ENCODE measurements at places on chromosomes 5 and 9.

DNA sequence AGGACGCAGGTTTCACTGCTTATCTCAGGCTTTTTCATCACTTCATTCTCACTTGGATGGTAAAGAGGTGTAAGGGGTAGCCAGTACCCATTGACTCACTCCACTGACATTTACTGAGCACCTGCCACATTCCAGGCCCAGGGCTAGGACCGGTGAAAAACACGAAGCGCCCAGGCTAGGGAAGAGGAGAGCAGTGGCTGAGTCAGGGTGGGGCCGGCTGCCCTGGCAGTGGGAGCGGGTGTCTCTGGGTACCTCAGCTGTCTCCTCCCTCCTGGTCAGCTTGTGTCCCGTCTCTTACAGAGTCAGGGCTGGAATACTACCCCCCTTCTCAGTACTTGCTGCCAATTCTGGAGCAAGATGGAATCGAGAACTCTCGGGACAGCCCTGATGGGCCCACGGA is 22.2 kb downstream of the LRSAM1 start:
- no peak for DNase-seq

DNA sequence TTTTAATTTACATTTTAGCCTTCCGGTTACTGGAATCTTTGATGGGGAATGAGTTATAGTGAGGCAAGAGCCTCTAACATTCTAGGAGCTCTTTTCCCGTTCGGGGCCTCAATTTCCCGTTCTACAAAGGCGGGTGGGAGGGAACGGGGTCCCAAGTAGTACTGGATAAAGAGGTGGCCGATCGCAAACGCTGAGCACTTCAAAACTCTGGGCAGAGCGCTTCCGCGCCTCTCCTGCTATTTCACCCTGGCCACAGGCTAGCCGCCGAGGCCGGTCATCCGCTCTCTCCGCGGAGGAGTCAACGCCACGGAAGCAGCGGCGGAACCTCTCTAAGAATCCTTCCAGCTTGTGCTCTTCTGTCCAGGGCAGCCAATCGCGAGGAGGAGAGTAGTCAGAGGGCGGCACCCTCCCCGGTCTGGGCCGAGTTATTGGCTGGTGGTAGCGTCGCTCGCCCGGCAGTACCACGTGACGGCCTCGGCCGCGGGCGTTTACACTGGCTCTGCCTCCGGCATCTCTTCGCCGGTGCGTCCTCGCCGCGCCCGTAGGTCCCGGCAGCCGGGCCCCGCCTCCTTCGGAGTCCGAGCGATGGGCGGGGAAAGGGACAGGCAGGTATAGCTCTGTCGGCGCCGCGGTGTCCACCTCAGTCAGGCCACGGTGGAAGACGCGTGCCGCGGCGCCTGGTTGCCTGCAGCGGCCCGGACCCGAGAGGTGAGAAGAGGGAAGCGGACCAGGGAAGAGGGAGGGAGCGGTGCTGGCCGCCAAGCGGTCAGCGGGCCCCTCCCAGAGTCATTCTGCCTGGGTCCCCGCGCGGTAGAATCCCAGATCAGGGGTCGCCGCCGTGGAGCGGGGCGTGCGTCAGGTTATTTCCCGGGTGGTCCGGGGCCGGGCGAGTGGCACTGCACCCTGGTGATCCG is at the start of gene SLC26A2:
Gene SLC26A2 (plus strand): TSS at position 487 of the 914 bp plus-strand sequence. CDS start 16,895 bp downstream, outside the sequence.
- peak; percentile 95 for DNase-seq

- DNase-seq: no peak
Observed at GRCh38 chr5:15807871-15808270, 307.9 kb downstream of the FBXL7 start.

- no peak for DNase-seq
Observed at GRCh38 chr5:55959208-55959607, 35.6 kb downstream of the IL6ST start.

DNA sequence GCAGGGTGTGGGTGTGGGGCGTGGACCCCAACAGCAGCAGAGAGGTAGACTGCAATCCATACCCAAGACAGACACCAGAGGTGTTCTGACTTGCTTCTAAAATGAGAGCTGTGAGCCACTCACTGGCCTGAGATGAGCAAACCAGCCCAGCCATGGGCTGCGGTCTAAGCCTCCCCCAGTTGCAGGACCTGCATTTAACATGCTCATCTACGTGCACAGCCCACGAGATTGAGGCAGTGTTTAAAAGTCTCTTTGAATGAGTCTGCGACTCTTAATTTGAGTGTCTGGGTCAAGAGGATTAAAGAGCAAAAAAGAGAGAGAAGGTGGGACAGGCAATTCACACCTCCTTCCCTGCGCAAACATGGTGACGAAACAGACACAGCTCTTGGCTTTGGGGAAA is 5.9 kb downstream of the SURF4 start:
- DNase-seq: no peak

DNA sequence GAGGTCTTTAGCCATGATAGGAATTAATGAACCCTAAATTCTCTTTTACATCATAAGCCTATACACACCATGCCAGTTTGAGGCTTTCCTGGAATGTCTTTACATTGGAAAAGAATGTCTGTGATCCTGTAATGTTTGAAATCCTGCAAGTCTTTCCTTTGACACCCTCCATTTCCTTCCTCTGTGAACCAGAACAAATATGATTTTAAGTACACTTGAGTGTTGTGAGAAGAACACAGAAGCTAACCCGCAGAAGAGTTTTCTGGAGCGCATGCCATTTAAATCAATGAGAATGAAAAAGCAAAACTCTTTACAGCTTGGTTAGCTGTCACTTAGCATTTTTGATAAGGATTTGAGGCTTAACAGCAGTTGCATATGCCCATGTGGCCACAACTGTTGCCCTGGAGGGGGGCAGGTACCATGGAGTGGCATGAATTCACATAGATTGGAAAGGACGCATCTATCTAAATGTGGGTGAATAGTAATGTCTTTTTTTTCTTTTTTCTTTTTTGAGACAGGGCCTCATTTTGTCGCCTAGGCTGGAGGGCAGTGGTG is 372.6 kb downstream of the KDM4C start:
- DNase-seq: no peak

GRCh38 chr5:2751592-2752021 is at the start of gene IRX2:
Gene IRX2 (minus strand): TSS chr5:2751677. CDS start chr5:2751413, 264 bp downstream.
- DNase-seq: no peak

DNA sequence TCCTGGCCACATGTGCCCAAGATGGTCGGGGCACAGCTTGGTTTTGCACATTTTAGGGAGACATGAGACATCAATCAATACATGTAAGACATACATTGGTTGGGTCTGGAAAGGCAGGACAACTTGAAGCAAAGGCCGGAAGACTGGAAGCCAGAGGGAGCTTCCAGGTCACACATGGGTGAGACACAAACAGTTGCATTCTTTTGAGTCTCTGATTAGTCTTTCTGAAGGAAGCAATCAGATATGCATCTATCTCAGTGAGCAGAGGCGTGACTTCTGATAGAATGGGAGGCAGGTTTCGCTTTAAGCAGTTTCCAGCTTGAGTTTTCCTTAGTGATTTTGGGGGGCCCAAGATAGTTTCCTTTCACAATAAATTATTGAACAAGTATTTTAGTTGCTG is 172.5 kb downstream of the RASEF start:
- DNase-seq: no peak

- DNase-seq: no peak
Observed at GRCh38 chr9:9631284-9631683, 981.5 kb downstream of the PTPRD start.

DNA sequence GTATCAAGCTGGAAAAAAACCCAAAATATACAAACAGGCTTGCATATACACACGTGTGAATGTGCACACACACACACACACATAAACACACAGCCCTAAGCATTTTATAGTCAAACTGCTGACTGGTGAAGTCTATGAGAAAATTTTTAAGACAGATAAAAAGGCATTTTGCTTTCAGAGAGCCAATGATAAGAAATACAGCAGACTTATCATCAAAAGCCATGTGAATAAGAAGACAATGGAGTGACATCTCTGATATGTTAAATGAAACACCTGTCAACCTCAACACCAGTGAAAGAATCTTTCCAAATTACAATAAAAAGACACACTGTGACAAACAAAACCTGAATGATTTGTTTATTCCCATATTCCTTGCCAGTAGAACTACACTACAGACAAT is 233.3 kb downstream of the CDH9 start:
- DNase-seq: no peak

GRCh38 chr9:137077758-137078693 is 709 bp downstream of the UAP1L1 start:
- no peak for DNase-seq

- no peak for DNase-seq
Observed at GRCh38 chr5:173631478-173631877, 15.0 kb upstream of the BOD1 start.

DNA sequence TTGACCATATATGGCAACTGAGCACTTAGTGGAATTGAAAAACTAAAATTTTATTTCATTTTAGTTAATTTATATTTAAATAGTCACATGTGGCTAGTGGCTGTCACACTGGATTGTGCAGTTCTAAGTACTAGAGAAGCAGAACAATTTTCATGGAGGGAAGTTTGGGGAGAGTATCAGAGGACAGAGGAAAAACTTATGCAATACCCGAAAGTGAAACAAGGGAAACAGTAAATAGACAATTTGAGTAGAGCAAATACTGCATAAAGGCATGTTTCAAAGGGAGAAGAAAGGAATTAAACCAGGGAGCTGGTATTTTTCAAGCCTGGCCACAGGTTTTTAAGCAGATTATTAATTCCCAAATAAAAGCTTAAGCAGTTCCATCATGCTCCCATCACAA is 590.5 kb upstream of the RORB start:
- no peak for DNase-seq

DNA sequence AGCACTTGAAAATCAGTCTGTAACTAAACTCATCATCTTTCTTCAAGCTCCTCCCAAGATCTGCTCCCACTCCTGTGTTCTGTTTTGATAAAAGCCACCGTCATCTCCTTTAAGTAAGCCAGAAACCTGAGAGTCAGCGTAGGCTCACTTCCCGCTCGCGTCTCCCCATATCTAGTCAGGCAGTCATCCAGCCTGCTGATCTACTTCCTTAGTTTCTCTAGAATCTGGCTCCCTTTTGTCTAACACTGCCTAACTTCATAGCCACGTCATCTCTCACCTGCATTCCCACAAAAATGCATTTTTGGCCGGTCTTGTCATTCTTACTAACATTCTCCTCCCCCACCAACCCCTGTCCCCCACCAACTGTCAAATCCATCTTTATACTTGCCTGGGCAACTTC is 3.0 kb upstream of the TJP2 start:
- DNase-seq: no peak

GRCh38 chr9:125145425-125145824 is 2.1 kb upstream of the SCAI start:
- DNase-seq: no peak

DNA sequence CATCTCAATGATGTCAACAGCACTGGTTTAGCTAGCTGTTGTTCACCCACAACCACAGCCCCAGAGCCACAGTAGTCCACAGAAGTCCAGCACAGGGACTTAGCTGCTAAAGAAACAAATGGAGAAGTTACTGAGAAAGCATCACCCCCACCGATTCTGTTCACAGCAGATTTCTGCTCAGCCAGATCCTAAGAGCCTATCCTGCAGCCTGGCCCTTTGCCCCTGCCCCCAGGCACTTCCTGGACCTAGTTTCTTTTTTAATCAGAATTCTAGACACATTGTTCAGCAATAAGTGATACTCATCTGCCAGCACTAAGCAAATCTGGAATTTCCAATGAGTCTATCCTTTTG is 7.4 kb downstream of the B4GALT1 start:
- DNase-seq: peak; percentile 52

DNA sequence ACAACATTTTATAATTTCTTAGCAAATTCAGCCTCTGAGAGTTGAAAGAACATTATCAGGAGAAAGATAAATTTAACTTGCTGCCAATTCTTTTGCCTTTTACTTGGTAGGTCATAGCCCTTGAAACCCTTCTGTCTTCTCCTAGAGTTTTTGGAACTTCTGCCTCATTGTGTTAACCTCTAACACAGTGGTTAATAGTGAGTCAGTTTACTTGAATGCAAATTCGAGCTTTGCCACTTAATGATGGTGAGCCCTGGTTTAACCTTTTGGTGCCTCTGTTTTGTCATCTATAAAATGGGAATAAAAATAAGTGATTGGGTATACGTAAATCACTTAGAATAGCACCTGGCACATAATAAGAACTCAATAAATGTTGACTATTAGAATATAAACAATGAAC is 1.8 kb upstream of the INIP start:
- DNase-seq: no peak

GRCh38 chr5:11594021-11594420 is 310.2 kb downstream of the CTNND2 start:
- DNase-seq: no peak

GRCh38 chr9:13860019-13860418 is 453.9 kb downstream of the NFIB start:
- no peak for DNase-seq

DNA sequence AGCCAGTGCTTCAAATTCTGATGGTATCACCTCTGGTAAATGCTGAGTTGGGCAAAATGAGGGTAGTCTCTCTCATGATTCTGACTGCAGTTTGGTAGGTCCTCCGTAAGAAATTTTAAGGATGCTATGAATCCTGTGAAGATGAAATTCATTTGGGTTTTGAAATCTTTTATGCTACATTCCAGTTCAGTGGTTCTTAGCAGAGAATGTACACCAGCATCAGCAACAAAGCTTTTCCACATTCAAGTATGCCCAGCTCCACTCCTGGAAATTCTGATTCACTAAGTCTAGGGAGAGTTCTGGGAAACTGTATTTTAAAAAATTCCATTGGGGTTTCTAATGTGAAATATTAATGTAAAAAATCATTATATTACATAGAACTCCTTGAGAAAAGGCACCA is 33.6 kb upstream of the ACOT12 start:
- DNase-seq: no peak

- DNase-seq: peak; percentile 29
Observed at GRCh38 chr9:77981332-77981731, 50.3 kb downstream of the GNAQ start.

DNA sequence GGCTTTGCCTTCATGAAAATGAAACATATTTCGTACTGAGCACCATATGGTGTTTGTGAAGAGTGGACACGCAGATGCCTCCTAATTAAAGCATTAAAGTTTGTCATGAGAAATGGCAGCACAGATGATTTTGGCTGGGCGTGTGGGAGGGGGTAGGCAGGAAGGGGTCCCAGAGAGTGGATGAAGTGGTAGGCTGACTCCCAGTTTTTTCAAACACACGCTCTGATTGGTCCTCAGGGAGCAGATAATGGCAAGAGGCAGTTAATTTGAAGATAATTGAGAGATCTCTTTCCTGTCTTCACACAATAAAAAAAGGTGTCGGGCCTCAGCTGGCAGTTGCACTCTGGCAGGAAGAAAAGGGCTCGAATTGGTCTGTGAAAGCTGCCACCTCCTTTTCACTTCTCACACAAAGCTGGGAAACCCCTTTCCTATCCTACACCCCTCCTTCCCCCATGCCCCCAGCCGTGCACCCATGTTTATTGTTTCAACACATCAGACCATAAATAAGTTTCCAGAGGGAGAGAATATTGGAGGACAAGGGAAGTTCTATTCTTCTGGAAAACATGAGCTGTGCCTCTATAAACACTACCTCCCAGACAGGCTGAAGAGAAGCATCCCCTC is 429.6 kb downstream of the ARHGEF28 start:
- DNase-seq: no peak

- no peak for DNase-seq
Observed at GRCh38 chr5:93280518-93280917, 300.5 kb downstream of the NR2F1-AS1 start.

GRCh38 chr5:40774623-40775022 is 18.9 kb upstream of the TTC33 start:
- DNase-seq: no peak
